ENCODE measurements at places on chromosomes 12 and 14.

DNA sequence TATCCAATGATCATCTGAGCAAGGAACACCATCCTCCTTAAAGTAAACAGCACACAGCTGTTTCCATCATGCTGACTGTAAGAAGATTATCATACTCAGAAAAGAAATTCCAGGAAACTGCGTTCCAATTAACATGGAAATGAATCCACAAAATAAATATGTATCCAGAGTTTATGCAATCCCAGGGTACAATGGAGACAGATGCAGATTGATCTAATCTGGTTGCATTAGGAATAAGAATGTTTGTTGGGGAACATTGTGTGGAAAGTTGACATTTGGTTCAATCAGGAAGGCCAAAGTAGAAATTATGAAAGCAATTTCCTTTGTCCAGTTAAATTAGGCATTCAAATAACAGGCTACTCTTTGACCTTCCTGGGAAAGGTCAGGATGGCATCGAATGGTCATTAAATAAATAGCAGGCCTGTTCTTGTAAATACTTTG, 236.9 kb upstream of the AMIGO2 start:
- peak; percentile 56 for DNase-seq

DNA sequence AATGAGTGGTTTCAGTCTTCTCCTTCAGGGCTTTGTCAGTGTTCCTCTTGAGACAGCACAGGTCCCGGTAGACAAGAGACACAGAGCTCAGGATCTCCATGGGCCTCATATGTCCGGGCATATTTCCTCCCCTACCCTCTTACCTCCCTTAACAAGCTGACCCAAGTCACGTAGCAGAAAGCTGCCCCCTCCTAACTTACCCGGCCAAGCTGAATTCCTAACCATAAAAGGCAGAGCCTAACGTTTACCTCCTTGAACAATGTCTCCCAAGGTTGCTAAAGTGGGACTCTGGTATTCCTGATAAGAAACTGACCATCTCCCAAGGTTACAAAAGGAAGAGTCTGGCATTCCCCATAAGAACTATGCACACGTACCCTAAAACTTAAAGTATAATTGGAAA, 182.2 kb upstream of the USP15 start:
- no peak for DNase-seq

GRCh38 chr12:72269491-72269890, 2.7 kb upstream of the TRHDE start:
- no peak for DNase-seq

DNA sequence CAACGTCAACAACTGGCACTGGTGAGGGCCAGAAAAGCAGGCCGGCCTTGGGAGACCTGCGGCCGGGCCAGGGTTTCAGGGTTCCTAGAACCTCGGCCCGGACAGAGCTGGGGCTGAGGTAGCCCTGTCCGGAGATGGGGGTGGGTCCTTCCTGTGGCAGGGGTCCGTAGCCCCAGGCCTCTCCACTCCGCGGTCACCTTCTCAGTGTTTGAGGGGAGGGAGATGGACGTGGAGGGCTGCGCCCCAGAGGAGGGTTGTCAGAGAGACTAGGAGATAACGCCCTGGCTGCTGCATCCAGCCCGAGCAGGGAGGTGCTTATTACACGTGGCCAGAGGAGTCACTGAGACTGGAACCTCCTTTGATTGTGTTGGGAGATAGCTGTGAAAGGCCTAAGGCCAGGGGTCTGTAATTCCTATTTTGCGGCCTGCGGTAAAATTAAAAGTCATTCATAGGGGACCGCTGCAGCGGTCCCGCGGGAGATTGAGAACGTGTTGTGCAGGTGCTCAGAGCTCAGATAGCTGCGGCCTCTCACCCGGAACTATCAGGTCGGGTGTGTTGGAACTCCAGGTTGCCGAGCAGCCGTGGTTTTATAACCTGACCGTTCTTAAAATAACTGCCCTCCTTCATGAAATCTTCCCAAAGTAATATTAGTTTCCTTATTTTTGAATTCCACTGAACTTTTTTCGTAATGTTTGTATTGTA, 507 bp downstream of the AHSA1 start:
- no peak for DNase-seq

DNA sequence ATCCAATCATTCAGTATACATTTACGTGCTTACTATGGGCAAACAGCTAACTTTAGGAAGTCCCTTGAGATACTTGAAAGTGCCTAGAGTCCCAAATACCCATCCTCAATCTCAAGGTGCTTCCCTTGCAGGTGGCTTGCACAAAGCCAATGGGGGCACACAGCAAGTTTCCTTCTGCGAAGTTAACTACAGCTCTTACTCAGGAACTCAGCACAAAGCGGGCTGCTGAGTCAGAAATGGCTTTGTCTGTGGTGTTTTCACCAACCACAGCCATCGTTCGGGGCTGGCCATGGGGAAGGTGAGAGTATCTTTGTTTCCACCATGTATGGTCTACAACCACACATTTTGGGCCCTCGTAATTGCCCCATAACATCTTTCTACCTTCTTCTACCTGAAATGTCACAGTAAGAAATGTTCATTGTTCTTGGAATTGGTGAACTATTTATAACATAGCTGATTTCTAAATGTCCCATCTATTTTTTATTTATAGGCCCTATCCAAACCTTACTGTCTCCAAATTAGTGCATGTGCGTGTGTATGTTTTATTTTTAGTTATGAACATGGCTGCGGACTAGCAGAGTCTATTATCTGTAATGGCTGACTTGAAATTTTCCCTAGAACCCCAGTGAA, 13.9 kb downstream of the MFAP5 start:
- no peak for DNase-seq

- no peak for DNase-seq
These were observed 31.9 kb upstream of the FOS start for GRCh38 chr14:75246546-75247285.

DNA sequence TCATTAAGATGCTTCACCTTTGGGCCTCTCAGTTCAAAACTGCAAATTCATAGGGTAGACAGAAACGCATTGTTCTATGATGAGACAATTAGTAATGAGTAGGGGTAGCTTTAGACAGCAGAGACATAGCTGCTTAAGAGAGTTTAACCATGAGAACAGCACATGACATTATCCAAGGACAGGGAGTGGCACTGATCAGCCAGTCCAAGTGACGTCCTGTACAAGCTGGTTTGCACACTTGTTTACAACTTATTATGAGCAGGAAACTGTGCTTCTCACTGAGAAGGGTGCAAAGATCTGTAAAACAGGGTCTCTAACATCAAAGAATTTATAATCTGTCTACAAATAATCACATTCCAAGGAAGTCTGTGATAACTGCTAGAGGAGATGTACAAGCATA, 11.2 kb upstream of the SRSF5 start:
- no peak for DNase-seq

- DNase-seq, result no peak
These were observed 19.3 kb downstream of the NTF3 start for GRCh38 chr12:5451251-5451650.

DNA sequence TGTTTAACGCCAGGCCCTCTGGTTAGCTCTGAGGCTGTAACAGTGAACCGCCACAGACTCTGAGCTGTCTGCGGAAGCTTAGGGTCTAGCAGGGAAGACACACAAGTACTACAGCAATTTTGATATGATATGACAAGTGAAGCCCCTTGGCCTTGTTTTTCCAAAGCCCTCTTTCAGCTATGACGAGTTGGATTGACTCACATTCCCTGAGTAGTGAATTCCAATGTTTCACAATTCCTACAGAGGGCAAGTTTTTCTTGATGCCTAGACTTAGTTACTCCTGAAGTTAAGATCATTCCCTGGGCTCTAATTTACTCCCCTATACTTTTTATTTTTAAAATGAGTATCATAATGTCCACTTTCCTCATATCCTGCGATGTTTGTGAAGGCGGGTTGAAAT, 53.3 kb upstream of the CISTR start:
- no peak for DNase-seq

- peak; percentile 30 for DNase-seq
These were observed 136.8 kb upstream of the PTPRB start for GRCh38 chr12:70774055-70774454.

- DNase-seq, result no peak
These were observed 554.8 kb downstream of the DIO2 start for GRCh38 chr14:79656496-79656895.

GRCh38 chr14:93286212-93286890, 46.5 kb downstream of the BTBD7 start:
- peak; percentile 13 for DNase-seq

DNA sequence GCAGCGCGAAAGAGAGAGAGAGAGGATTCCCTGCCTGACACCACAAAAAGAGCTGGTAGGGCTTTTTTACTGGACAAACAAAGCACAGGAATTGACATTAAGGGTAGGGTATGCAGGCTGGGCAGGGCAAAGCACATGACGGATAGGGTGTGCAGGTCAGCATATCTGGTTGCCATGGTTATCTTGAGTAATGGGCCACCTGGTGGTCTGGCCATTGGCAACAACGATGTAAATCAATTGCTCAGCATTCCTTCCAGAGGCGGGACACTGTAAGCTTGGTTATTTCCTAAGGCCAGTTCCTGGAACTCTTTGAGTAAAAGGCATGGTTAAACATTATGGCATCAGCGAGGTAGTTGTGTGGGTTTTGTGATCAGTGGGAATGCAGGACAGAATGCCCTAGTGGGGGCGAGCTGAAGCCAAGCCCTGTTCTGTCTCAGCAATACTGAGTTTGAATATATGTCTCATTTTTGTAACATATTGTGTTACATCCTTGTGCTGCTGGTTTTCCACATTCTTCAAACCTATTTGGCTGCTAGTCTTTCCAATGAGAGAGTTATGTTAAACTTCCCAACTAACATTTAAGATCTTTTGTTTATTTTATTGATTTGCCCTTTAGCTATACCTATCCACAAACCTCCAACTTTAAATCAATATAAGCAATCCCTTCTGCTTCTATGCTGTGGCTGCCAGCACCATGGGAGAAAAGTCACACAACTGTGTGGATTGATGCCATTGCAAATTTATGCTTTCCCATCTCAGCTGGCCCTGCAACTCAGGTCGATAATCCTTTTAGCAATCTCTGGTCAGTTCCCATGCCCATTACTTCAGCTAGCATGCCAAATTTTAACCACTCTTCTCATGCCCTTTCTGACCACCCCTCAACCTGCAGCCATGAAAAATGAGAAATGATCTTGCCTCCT, 396.7 kb upstream of the PDE3A start:
- DNase-seq, result peak; percentile 60

DNA sequence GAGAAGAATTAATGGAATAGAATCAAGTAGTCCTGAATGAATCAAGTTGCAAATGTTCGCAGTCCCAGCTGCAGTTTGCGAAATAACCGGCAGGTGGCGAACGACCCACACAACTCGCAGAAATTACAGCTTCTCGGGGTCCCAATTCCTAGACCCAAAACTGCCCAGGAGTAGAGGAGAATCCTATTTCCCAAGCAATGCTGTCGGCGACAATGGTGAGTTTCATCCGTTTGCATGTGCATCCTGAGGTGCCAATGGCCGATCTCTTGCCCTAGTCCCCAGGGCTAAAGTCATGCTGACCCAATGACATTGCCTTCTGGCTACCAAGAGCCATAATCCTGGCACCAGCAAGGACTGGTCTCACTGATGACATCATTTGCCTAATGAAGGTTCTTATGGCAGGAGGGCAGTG, 8.5 kb upstream of the ASCL1 start:
- peak; percentile 24 for DNase-seq

- DNase-seq, result no peak
These were observed 324.6 kb downstream of the TMEM121 start for GRCh38 chr14:105850853-105851581.

GRCh38 chr14:100617410-100618317, 30.4 kb upstream of the BEGAIN start:
- no peak for DNase-seq

- no peak for DNase-seq
These were observed 475.8 kb downstream of the RAD51B start for GRCh38 chr14:68295316-68295816.

GRCh38 chr14:31881531-31882310, 195.4 kb upstream of the ARHGAP5 start:
- DNase-seq, result peak; percentile 52

- no peak for DNase-seq
These were observed 19.6 kb downstream of the CCDC60 start for GRCh38 chr12:119354172-119354571.

GRCh38 chr12:45660330-45660729, 69.2 kb upstream of the ARID2 start:
- DNase-seq, result peak; percentile 43

DNA sequence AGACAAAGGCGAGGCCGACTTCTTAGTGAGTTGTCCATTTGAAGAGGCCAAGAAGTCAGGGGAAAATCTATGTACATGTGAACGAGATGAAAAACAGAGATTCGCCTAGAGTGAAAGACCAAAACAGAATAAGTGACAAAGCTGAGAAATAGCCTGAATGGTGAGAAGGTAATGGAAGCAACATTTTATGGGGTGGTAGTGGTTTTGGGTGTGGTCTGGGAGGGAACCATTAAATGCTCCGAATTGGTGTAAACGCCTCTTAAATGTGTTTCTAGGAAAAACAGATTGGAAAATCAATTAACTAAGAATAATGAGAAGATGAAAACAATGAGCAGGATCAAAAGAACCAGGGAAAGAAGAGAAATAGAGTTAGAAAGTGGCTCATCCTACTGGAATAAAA, 83.8 kb upstream of the MANSC4 start:
- DNase-seq, result no peak

- DNase-seq, result no peak
These were observed 32.7 kb upstream of the SYT10 start for GRCh38 chr12:33472299-33472698.

GRCh38 chr12:46371718-46372543, 642 bp downstream of the SLC38A2 start:
- DNase-seq, result peak; percentile 69

GRCh38 chr12:40730281-40730680, 38.0 kb downstream of the CNTN1 start:
- no peak for DNase-seq

GRCh38 chr14:82621881-82622450, 1088.3 kb upstream of the SEL1L start:
- no peak for DNase-seq

DNA sequence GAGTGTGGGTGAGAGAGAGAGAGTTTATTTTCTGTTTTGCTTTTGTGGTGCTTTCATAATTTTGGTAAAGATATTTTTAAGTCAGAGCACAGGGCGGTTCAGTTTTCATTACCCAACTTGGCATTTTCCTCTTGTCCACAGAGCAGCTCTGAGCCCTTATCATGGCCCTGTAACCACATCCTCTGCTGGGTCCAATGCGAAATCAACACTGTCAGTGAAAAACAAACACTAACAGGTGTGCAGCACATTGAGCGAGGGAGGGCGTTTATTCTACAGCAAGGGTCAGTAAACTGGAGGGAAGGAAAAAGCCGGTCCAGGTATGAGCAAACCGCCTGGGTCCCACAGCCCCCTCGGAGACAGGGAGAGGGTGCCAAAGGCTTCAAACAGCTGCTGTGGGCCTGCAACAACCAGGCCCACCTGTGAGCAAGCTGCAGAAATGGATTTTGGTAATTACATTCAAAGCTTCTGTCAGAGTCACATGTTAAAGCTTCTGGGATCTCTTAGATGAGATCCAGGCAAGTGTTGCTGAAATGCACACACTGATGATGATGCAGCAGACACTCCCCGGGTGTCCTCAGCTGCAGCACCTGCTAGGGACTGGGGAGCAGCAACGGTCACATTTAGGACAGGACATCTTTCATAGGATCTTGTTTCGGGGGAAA, 132.7 kb upstream of the DYRK2 start:
- DNase-seq, result no peak

GRCh38 chr14:95334044-95334443, 14.3 kb upstream of the CLMN start:
- no peak for DNase-seq

All from AG10803 (cell line).